Activated CD4-positive, alpha-beta T cell treated with anti-CD3 and anti-CD28 coated beads, Interleukin-10, Interleukin-2, amounts not matched to agents 100 ng/mL and 50 ng/mL, durations not matched to agents 16 hours and 8 hours (primary cell): ENCODE measurements at places on chromosomes 11 and 22.

GRCh38 chr11:37963440-37963839 lies 1365.4 kb upstream of the RAG2 start:
- no peak for DNase-seq

DNA sequence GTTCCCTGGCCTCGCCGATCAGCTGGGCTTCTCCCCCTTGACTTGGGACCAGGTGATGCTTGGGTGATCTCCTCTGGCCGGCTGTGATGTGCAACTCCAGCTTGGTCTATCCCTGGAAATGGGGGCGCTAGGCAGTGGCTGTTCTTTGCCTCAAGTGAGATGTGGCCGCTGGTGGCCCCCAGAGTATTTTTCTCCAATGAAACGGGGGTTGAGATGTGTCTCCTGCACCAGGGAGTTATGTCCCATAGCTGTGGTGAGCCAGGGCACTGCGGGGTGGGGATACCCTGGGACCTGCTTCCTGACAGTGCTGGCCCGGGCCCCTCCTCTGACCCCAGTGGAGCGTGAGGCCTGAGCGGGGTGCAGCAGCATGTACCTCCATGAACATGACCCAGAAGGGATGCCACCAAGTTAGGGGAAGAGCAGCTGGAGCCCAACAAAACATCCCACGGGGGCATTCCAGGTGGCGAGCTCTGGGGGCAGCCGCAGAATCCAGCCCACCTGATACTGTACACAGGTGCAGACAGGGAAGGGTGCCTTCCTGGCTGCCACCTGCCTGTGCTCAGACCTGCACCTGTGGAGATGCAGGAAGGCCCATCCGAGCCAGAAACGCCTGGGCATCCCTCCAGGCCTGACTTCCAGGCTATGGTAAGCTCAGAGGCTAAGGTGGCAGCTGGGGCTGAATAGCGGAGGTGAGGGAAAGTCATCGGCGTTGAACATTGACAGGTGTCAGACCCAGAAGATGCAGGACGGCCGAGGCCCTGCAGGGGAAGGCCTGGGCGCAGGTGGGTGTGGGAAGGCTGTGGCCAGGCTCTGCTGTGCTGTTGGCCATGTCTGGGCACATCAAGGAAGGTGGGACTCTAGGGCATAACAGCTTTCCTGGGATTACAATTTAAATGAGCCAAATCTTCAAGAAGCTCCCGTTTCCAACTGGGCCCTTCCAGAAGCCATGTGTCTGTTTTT lies 97.3 kb downstream of the CTTN start:
- DNase-seq: no peak

DNA sequence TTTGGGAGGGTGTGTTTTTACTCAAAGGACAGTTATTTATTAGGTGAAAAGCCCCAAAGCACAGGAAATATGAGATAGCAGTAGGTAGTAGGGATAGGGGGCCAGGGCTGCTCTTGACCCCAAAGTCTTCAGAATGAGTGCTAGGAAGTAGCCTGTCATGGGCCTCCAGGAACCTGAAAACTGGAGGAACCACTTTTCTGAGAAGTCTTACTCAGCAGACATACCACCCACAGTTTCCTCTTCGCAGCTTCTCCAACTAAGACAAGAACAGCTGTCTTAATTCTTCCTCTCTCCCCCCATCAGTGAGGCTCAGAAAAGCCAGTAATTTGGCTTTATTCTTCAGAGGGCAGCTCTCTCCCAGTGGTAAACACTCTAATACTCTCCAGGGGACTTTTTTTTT lies 84.0 kb upstream of the CTSC start:
- peak; percentile 89 for DNase-seq

- no peak for DNase-seq
These were observed 54.5 kb upstream of the ME3 start for GRCh38 chr11:86726770-86727504.

GRCh38 chr22:43923191-43923590 lies 414 bp upstream of the PNPLA3 start:
- no peak for DNase-seq

DNA sequence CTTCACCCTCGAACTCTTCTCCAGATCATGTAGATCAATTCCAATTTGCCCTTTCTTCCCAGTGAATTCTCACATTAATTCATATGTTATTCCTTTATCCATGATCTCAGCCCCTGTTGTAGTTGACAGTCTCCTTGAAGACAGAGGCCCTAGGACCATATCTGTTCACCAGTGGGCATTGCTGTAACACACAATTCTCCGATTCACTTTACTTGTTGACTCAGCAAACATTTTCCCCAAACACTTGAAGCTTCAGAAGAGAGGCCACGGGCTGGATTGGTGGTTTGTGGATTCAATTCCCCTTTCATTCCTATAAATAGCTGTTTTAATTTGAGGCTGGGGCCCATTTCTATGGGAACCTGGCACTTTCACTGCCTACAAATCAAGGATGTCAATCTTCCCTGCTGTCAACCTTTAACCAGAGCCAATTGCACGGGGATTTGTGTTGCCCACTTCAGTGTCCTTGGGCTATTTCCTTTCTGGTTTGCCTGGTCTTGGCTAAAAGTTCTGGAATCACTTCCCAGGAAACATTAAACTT lies 393.0 kb upstream of the KIRREL3 start:
- no peak for DNase-seq

GRCh38 chr11:44992181-44992582 lies 41.5 kb upstream of the TP53I11 start:
- DNase-seq: no peak

GRCh38 chr11:73425108-73425507 lies 48.9 kb downstream of the RELT start:
- no peak for DNase-seq
